ENCODE measurements at places on chromosomes 7 and 10. TPM values are rescaled to one million over a fixed set of nuclear protein-coding genes. Genes with fewer than 3 reads are reported as not detected.
A peak's percentile ranks its signal among the peaks of the same experiment; 100 is the strongest.

Gene HOXA6
- polyA plus RNA-seq = 0.94 TPM

GRCh38 chr10:6313111-6313895 is 110.6 kb downstream of the PFKFB3 start:
- DNase-seq = no peak

- peak; percentile 59 for DNase-seq
Observed at GRCh38 chr10:69061305-69062161, 26.4 kb upstream of the SRGN start.

Gene OPN1SW
- polyA plus RNA-seq = 2.4 TPM

- no peak for DNase-seq
Observed at GRCh38 chr7:128017460-128017859, 13.8 kb downstream of the LRRC4 start.
